Cerebellum (tissue), 4 donors: ENCODE measurements at places on chromosomes 16 and 17.

- peak; percentile 71 for DNase-seq
These were observed 175.3 kb downstream of the UTP18 start for GRCh38 chr17:51435641-51436091.

GRCh38 chr17:43840814-43841213 lies 6.2 kb upstream of the CD300LG start:
- DNase-seq, result no peak

DNA sequence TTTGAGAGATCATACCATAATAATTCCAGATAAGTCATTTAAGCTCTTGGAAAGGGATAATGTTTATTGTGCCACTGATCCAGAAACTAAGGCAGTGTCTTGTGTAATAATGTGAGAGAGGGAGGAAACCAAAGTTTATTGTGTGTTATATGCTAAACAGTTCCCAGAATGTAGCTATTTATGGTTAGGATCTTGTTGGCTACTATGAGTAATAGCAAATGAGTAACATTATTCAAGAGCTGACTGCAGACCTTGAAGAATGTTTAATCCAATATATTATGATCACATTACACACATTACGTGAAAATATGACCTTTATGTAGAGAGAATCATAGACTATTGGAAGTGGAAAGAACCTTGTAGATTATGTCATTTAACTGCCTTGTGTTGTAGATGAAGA lies 139.5 kb downstream of the BCAS3 start:
- DNase-seq, result no peak

- DNase-seq, result no peak
These were observed 216.3 kb upstream of the PSMD7 start for GRCh38 chr16:74080311-74080710.

DNA sequence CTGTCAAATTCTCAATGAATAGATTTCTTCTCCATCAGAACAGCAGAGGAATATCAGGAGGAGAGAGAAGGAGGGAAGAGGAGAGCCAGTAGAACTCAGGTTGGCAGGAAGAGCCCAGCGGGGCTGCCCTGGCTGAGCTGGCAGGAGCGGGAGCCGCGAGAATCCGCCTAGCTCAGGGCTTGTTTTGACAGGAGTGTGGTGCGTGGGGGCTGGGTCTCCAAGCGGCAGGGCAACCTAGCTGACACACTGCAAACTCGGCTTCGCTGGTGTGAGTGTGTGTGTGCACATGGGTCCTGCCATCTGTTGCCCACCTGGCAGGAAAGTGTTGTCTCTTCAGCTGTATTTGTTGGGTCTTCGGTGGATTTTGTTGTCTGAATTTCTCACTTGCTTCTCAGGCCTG lies 27.9 kb upstream of the BCAR1 start:
- DNase-seq, result peak; percentile 81

- DNase-seq, result no peak
These were observed 135.6 kb downstream of the AATF start for GRCh38 chr17:37084372-37084771.

- no peak for DNase-seq
These were observed 47.8 kb downstream of the ANKRD11 start for GRCh38 chr16:89442588-89442987.

DNA sequence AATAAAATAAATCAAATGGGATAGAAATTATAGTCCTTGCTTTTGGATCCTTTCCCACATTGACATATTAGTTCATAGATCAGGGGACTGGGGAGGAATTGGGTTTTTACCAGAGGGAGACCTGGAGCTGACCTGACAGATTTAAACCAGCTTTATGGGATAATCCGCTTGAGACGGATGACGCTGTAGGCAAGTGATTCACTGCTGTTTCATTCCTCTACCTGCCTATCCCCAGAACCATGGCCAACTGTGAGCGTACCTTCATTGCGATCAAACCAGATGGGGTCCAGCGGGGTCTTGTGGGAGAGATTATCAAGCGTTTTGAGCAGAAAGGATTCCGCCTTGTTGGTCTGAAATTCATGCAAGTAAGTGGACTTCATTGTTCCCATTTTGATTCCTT lies 2.1 kb downstream of the NME1 start:
- DNase-seq, result no peak

- no peak for DNase-seq
These were observed 72.0 kb upstream of the TOX3 start for GRCh38 chr16:52618753-52619497.

DNA sequence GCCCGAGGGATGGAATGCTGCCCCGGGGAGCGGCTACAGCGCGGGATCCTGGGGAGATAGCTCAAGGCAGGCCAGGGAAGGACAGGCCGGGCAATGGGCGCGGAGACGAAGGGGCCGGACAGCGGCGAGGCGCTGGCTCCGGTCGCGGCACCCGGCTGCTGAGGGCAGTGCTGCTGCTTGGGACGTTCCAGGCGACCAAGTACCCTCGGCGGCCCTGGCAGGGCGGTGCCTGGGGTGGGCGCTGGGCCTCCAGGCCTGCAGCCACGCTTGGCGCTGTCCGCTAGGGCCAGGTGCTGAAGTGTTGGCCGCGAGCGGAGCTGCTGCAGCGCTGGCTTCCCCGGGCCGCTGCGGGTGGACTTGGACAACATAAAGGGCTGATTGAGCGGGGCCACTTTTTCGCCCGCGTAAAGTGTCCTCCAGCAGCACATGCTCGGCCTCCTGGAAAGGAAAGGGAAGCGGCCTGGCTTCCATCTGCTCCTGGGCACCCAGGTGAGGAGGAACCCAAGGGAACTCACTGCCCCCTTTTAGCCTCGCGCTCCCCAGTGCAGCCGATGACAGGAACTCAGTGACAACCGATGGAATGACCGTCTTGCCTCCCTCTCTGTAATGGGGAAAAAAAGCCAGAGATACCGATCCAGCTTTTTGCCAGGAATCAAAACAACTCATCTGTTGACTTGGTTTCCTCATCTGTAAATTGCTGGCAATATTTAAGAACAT lies 23.7 kb downstream of the CLEC3A start:
- peak; percentile 38 for DNase-seq

DNA sequence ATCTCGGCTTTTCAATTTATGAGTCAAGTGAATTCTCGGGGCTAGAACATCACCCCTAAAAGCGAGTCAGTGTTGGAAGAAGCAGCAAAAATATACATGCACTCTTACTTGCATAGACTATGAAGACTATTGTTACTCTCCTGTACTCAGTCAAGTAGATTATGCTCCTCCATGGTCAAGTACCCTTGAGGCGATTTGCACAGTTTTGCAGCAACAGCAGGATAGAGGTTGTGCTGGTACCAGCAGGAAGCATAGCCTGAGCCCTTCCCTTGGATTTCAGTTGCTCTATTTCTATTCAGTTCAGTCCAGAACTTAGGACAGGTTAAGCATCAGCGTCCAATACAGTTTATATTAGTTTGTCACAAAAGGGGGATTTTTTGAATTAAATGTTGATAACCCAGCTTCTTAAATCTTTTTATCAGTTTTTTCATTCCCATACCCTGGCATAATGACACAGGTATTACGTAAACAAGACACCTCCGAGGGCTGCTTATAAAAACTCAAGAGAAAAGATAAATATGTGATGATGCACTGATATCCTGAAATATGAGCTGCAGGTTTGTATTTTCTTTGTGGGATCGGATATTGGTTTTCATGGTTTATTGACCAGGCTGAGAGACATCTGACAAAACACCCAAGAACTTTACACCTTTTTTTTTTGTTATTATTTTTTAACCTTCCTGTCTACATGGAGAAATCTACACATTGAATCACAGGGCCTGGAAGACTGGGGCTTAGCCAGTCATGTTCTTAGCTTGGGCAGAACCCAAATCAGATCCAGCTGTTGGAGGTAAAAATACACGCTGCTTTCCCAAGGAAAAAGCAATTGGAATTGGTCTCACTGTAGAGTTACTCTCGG lies 144.1 kb downstream of the PITPNC1 start:
- DNase-seq, result no peak

DNA sequence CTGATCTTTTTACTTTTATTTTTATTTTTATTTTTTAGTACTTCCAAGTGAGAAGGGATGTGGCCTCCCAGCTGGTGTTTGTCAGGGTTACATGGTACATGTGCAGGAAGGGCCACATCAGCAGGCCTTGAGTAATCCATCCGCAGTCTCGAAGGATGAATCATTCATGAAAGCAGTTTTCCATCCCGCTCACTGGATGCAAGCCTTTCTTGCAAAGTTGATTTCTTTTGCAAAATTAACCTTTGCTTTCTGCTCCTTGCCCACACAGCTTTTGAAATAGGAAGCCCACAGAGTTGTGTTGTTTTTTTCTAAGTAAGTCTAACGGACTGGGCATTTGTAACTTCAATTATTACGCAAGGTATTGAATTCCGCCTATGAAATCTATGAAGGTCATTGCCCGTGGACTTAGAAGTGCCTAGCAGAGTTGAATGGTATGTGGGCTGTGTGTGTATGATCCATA lies 157.4 kb downstream of the PRKCA start:
- DNase-seq, result no peak

- DNase-seq, result peak; percentile 63
These were observed 44.1 kb upstream of the SEC14L1 start for GRCh38 chr17:77096570-77097214.

DNA sequence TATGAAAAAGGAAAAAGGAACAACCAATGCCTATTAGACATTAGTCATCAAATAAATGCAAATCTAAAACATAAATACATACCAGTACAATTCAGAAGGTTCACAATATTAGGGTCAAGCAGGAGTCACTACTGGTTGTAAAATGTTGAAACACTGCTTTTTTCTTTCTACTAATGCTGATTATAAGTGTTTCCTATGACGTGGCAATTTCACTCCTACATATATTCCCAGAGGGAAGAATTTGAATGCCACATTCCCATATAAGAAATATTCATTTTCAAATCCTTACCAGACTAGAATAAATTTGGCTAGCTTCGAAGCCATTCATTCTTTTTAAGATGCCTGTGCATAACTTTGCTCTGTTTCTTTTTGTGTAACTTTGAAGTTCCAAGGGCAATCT lies 2.6 kb upstream of the KRTAP9-2 start:
- DNase-seq, result no peak

- DNase-seq, result no peak
These were observed 56.6 kb upstream of the GSE1 start for GRCh38 chr16:85556456-85557082.

DNA sequence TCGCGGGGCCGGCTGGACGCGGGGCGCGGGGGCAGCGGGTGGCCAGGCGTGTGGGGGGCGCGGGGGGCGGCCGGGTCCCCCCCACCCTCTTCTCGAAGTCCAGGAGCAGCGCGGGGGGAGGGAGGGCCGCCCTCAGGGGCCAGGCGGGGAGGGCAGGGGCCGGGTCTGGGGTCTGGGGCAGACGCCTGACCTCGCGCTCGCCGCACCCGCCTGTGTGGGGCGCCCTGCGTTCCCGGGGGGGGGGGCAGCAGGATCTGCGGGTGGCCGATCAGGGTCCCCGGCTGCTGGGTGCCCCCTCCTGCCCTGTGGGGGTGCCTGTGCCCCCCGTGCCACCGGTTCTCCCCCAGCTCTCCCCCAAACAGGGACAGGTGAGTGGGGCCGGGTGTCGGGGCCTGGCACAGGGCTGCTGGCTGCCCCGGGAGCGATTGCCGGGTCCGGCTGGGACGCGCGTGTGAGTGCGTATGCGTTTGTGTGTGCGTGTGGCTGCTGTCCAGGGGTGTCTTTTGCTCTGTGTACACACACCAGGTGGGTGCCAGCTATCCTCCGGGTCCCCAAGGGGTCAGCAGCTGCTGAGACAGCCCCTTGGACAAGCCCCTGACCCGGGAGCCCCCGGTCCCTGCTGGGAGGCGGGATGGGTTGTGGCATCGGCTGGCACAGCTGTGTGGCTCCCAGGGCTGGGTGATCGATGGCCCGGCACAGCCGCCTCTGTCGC lies 663 bp downstream of the PRR35 start:
- DNase-seq, result no peak

GRCh38 chr16:14460726-14461125 lies 169.3 kb downstream of the PARN start:
- DNase-seq, result no peak

DNA sequence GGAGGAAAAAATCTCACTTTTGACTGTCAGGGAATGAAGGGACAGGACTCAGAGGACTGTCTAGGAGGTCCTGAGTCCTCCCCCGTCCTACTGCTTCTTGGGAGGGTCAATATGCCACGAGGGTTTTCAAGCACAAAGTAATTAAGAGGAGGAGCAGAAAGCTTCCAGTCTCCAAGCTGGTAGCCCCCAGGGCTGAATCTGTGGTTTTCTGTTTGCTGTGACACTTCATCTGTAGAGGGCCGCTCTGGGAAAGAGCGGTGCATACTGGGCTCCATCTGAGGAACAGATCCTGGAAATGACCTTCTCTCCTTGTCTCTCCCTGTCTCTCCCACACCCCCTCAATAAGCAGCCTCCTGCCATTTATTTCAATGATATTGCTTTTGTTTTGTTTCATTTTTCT lies 180.1 kb upstream of the SDK2 start:
- DNase-seq, result no peak

DNA sequence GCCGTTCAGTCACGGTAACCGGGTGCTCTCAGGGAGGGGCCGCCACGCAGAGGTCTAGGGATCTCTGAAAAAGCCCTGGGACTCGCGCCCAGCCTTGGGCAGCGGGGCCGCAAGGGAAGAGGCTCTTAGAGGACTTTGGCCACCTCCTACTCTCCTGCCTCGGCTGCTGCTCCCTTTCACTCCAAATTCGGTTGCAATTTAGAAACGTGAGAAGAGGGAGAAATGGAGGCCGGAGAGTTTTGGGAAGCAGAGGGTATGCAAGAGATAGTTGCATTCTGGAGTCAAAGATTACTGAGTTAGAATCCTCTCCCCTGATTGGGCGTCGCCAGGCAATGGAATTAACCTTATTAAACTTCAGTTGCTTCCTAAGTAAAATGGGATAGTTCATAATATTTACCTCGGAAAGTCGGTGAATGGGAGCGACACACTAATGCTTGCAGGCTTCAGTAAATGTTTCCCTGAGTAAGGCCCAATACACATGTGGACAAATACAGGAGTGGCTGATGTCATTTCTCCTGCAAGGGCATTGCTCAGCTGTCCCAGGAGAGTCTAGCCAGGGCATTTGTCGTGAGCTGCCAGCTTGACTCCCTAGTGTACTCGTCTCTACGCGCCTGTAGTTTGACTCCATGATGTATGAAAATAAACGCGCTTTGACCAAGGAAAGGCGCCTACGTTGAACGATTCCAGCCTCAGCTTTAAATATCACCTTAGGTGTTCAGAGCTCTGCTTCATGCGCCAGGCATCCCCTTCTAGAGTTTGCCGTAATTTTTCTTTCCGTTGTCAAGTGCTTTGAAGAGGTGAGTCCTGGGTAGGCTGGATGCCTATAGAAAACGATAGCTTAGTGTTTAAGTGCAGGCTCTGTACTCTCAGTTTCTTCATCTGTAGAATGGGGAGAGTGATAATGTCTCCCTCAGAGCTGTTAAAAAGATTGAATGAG lies 667 bp downstream of the OGFOD1 start:
- DNase-seq, result peak; percentile 17

- DNase-seq, result no peak
These were observed 2.1 kb downstream of the ATP5PD start for GRCh38 chr17:75044716-75045115.

GRCh38 chr17:62884781-62885180 lies 76.7 kb upstream of the MARCHF10 start:
- no peak for DNase-seq

GRCh38 chr16:67155295-67156142 lies 4.2 kb downstream of the TRADD start:
- peak; percentile 86 for DNase-seq

- DNase-seq, result peak; percentile 61
These were observed 8.1 kb downstream of the CTRL start for GRCh38 chr16:67923414-67924116.

- peak; percentile 81 for DNase-seq
These were observed 9.8 kb upstream of the MED11 start for GRCh38 chr17:4721203-4722135.

- no peak for DNase-seq
These were observed 260.8 kb upstream of the TNRC6C start for GRCh38 chr17:77697480-77698400.
